CD4-positive, alpha-beta T cell treated with Interleukin-4 for 4 hours (primary cell): ENCODE measurements at places on chromosomes 12 and 14.

GRCh38 chr14:102849526-102850379 is 72.5 kb downstream of the TRAF3 start:
- DNase-seq = no peak

- DNase-seq = peak; percentile 24
These were observed 19.3 kb upstream of the MMP17 start for GRCh38 chr12:131808744-131809371.

DNA sequence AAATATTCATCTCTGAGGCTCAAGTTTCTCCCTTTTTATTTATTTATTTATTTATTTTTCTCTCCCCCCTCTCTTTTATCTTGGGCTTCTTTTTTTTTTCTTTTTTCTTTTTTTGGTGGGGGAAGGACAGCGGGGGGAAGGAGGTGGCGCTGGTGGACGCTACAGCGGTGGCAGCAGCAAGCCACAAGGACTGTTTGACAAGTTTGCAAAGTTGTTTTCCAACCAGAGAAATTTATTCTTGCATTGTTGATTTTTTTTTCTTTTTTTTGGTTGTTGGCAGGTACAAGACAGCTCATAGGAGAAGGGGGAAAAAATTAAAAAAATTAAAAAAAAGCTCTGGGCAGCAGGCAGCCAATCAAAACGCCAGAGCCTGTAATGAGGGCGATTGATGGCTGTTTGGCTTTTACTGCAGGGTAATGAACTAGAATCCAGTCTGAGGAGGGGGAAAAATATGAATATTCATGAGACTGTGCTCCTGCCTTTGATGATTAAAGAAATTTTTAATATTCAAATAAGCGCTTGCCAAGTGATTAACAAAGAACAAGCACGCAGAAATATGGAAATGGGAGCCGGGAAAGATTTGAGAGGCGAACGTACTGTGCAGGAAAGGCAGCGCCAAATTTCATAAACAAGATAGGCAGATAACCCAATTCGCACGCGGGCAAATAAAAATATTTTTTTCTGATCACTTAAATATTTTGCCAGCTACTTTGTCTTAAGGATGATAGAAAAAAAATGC is 36.2 kb downstream of the BCL11B start:
- no peak for DNase-seq

GRCh38 chr12:3202734-3203446 is 125.7 kb downstream of the TSPAN9 start:
- DNase-seq = peak; percentile 24

DNA sequence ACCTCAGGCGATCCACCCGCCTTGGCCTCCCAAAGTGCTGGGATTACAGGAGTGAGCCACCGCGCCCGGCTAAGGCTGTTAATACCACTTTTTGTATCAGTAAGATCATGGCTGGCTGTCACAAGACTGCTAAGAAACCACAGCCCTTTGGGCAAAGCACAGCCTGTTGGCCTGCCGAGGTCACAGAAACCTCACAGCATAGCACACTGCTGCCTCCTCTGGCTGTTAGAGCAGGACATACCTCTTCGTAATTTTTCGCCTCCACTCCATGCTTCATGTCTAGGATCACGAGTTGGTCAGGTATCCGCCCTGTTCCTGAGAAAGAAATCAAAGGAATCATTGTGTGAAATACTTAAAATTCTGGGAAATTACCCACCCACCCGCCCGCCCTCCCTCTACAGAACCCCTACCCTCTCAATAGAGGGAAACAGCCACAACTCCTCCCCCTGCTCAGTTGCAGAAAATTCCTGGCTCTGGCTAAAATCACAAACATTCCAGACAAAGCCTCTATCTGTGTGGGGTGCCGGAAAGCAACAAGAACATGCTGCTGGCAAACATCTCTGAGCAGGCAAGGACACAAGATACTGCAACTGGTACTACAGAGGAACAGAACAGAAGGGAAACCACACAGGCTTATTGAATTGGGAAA is 20.7 kb upstream of the NEK9 start:
- no peak for DNase-seq

GRCh38 chr12:51844854-51845253 is 3.7 kb downstream of the FIGNL2 start:
- DNase-seq = no peak

- DNase-seq = no peak
These were observed 452.7 kb downstream of the BCL11B start for GRCh38 chr14:98819132-98819866.

- no peak for DNase-seq
These were observed 183.8 kb upstream of the HIF1A start for GRCh38 chr14:61511558-61511948.

GRCh38 chr12:4825011-4825858 is 84.5 kb upstream of the KCNA1 start:
- peak; percentile 56 for DNase-seq

GRCh38 chr12:6647083-6647604 is at the start of gene ACRBP:
Gene ACRBP (minus strand): TSS chr12:6647432. CDS start chr12:6647366, 66 bp downstream.
- DNase-seq = no peak

DNA sequence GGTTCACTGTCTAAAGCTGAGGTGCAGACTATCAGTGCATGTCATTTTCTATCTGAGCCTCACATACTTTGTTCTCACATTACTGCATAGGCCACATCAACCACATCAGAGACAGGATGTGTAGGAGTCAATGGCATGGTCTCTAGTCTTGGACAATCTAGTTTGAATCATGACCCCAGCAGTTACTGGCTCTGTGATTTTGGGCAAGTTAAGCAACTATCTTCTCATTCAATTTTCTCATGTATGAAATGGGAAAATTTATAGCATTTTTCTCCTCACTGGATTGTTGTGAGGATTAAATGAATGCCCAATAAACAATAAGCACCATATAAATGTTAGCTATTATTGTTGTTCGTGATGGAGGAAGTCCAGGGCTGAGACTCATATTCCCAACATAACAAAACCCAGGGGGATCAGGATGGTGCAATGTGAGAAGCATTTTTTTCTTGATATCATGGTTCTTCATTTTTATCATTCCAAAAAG is 432.6 kb downstream of the LRIG3 start:
- no peak for DNase-seq

- no peak for DNase-seq
These were observed 251.7 kb downstream of the PDZRN4 start for GRCh38 chr12:41439801-41440200.

DNA sequence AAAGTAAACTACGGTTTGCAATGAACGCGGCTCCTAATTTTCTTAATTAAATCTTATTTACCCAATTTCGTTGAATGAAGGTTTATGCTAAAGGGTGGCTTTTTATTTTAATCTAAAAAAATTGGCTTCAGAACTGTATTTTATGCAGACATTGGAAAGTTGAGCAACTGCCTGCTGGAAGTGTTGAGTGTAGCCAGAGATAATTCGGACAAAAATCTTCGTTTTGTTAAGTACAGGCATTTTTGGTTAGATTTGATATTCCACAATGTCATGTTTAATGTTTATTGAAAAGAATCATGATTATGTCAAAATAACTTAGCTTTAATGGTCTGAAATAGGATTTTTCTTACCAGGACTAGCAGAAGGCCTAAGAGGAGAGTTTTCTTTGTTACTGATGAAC is 875 bp downstream of the IRAK3 start:
- DNase-seq = no peak

- no peak for DNase-seq
These were observed 110.9 kb upstream of the PWP1 start for GRCh38 chr12:107574691-107575090.

GRCh38 chr12:68175557-68176061 is 16.1 kb upstream of the IFNG start:
- peak; percentile 86 for DNase-seq

DNA sequence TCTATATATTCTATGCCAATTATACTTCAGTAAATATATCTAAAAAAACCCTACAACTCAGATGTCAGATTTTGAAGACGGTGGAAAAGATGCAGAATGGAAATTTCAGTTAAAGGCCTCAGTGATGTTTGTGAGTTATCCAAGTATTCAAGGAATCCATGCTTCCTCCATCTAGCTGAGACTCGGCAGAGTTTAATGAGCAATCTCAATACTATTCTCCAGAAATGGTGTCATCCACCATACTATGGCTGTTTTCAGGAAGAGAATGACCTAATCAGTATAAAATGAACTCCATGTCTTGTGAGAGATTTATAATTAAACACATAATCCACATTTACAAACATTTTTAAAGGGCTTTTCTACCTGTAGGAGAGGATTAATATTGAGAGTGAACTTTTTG is 66.0 kb downstream of the KLHL28 start:
- no peak for DNase-seq

DNA sequence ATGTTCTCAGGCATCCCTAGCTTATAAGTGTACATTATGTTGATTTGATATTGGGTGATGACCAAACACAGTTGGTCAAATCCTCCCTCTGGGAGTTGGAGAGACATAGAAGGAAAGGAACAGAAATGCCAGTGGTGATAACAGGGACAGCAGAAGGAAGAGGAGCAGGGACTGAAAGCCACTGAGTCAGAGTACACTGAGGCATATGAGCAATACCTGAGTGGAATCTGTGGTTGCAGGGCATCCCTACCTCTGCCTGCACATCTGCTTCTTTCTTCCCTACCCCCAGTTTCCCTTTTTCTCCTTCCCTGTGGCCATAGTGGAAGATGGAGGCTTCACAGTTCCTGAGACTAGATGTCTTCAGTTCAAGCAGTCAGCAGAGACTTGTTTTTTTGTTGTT is 44.9 kb downstream of the BICD1 start:
- no peak for DNase-seq

DNA sequence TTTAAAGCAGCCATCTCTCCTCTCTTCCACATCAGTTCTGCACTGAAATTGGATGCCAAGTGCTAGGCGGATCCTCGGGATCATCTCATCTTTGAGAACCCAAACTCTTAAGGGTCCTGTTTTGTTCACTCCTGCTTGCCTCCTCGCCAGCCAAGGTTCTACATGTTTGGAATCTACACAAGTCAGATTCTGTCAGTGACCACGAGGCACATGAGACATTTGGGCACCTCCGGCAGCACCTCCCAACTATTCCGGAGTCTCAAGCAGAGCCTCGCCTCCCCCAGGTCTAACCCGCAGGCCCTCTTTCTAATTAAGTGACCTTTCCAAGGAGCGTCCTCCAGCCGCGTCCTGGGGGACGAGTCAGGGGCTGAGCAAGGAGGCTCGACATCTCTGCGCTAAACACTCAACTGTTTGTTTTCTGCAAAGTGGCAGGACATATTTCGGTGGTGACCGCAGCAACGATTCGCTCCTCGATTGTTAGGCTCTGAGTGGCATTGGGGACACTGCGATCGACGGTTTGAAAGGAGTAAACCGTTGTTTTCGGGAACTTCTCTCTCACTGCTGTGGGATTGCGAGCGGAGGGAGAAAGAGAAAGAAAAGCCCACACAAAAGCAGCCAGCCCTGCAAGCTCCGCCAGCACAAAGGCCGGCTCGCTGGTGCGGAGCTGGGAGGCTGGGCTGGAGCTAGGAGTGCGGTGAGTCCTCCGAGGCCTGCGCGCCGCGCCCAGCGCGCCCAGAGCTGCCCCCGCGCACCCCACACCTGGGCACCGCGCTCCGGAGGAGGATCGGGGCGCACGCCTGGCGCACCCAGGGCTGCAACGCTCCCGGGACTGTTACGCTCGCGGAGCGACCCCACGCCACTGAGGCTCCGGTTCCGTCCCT is 640 bp downstream of the ARMH4 start:
- DNase-seq = no peak

DNA sequence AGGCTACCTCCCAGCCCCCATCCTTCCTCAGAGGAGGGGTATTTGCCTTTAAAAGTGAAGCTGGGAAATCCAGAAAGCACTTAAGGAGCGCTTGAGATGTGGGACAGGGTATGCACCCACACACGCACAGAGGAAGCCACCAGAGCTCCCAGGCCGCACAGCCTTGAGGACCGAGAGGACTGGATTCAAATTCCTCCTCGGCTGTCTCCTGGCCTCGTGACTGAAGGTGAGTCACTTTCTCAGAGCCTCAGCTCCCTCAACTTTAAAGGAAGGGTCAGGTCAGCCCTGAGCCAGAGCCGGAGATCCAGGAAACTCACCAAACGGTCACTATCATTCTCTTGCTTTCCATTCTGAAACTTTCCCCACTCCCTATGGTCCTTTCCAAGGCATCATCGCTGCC is 37.6 kb downstream of the BCL11B start:
- no peak for DNase-seq

GRCh38 chr14:56868660-56869059 is 58.4 kb upstream of the OTX2 start:
- no peak for DNase-seq
